Inflammatory macrophage (primary cell): ENCODE measurements at places on chromosomes 1 and 21.

GRCh38 chr1:44380666-44381177, 24.3 kb upstream of the RNF220 start:
- no peak for DNase-seq

DNA sequence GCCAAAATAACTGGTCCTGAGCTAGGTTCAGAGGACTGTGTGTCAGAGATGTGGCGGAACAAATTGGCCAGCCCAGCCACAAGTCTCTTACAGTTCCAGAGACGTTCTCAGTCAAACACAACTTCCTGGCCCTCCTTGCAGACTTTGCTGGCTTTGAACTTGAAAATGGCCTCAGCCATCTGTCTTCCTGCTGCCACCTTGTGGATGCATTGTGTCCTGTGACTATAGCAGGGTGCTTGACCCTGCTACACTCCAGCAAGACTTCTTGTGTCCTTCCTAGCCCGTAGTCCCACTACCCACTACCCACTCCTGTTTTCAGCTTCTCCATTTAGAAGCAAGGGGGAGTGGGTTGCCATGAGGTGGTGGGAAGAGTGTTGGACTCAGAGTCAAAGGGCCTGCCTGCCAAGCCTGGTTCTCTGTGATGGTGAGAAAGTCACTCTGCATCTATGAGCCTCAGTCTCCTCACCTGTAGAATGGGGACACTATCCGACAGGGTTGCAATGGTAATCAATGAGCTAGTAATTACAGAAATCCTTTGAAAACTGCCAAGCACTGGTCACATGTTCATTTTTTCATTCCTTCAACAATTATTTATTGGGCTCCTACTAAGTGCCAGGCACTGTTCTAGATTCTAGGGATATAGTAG, 109.9 kb downstream of the IGSF21 start:
- DNase-seq: peak; percentile 33

DNA sequence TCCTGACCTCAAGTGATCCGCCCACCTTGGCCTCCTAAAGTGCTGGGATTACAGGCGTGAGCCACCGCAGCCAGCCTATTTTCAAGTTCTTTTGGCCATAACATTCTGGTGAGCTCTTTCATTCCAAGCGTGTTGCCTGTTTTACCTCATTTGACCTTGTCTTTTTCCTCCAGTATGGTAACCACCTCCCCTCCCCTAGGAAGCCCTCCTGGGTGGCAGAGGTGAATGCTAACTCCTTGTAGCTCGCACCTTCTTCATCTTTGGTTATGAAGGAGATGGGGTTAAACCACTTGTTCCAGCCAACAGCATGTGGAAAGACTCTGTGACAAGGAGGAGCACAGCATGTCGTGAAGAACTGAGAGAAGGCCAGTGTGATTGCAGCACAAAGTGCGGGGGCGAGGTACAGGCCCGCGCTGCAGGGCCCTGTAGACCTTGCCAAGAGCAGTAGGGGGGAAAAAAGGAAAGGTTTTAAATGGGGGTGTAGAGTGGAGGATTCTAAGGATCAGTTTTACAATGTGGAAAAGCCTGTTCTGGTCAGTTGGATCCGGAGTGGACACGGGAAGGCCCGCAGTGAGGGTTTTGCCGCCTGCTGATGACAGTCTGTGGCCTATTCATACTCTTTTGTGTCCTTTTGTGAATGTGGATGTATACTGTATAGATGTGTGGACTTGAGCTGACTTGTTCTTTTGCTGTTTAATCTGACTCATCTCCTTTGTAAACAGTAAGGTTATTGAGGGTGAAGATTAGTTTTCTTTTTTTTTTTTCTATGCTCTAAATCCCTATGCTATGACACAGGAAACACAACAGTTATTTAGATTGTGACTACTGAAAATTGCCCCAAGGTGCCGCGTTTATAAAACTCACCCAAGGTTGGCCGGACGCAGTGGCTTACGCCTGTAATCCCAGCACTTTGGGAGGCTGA, 7.5 kb upstream of the ZNF436 start:
- peak; percentile 51 for DNase-seq

- DNase-seq: peak; percentile 78
Observed at GRCh38 chr1:6743189-6744101, 41.8 kb upstream of the CAMTA1 start.

DNA sequence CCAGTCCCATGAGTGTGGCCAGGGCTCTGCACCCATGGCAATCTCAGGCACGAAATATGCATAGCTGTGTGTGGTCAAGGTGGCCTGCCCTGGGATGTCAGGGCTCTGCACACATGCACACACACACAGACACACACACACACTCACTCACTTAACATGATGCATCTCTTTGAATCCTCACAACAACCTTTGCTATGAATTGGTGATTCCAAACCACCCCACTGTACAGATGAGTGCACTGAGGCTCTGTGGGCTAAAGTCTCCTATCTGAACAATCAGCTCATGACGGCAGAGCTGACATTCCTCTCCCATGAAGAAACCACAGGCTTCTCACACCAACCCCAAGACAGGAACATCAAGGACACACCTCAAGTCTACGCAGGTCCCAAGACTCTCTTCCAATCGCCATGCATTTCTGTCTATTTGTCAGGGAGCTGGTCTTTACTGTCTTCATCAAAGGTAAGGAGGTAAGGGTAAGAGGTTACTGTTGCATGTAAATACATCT, 131.6 kb downstream of the ETS2 start:
- no peak for DNase-seq

DNA sequence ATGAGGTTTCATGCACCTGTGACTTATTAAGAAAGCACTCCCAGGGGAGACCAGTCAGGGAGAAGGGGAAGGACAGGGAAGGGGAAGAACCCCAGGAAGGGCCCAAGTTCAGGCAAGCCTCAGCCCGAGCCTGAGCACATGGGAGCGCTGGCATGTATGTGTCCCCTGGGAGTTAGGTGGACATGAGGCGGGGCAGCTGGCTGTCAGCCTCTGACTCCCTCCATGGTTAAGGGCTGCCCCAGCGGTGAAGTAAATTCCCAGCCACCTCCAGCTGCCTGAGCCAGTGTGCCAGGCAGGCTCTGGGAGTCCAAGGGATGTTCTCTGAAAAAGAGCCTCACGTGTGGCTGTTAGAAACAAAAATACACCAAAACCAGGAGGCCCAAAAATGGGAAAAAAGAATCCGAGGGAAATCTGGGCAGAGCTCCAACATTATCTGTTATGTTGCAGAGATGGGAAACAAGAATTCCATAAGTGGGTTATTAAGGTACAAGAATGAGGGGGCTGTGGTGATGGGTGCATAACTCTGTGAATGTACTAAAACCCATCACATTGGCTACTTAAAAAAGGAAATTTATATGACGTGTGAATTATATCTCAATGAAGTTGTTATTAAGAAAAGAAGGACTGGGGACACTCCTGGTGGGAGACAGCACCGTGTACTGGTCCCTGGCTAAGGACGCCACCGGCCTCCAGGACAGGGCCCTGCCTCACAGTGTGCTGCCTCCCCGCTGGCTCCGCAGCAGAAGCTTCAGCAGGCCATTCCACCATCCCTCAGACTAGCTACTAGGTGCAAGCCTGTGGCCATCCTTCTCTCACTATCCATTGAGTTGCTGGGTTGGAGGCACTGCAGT, 18.7 kb downstream of the DMRTB1 start:
- no peak for DNase-seq

- no peak for DNase-seq
Observed at GRCh38 chr1:19815801-19816736, 986 bp upstream of the RNF186 start.

- no peak for DNase-seq
Observed at GRCh38 chr1:238690415-238690814, 696.0 kb upstream of the CHRM3 start.

DNA sequence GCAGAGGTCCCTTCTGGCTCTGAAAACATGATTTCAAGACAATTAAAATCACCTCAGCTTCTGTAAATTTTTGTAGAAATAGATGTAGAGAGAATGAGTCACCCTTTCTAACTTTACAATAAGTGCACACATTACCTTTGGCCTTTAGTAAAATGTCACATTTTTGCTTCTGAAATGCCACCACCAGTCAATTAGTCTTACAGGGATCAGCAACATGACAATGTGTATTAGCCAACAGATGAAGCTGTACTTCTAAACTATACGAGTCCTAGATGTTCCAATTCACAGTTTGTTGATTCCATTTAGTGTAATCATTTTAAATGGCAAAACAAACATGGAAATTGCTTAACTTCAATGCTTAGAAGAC, 23.1 kb downstream of the C21orf91 start:
- DNase-seq: no peak

DNA sequence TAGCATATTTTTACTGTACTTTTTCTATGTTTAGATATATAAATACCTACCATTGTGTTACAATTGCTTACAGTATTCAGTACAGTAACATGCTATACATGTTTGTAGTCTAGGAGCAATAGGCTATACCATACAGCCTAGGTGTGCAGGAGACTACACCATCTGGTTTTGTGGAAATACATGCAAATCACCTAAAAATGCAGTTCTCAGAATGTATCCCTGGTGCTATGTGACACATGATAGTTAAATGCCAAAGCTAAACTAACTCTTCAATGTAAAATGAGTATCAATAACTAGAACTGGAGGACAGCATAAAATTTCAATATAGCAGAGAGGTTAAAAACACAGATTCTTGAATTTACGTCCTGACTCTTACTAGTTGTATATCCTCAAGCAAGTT, 14.8 kb downstream of the NUCKS1 start:
- DNase-seq: no peak

DNA sequence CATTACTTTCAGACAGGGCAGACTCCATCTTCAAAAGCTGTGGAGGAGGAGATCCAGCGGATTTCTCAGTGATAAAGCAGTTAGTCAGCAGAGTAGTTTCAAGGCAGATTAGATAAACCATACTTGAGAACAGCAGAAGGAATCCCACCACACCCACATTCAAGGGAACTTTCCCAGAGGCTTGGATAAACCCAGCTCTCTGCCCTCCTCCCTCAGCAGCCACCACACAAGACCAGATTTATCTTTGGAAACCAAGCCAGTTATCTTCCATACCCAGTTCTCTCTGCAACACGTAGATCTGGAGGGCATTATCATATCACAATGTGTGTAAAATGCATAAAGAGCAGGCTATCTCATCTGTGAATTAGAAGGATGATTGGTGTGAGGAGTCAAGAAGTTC, 40.2 kb downstream of the GFI1 start:
- no peak for DNase-seq

DNA sequence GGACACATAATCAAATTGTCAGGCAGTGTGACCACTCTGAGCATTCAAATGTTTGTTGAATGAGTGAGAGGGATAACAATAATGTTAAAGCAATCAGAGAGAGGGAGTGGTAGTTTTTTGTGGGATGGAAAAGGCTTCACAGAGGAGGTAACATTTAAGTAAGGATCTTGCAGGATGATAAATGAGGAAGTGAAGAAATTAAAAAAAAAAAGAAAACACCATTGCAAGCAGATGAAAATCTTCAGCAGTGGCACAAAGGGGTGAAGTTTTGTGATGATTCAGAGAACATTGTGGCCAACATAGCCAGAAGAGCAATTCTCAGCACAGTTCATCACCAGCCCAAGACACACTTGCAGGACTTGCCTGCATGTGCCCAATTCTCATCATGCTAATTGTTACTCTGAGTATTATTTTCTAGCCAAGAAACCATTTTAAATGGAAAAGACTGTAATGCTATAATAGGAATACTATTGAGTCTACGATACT, 35.0 kb downstream of the OVGP1 start:
- DNase-seq: no peak

DNA sequence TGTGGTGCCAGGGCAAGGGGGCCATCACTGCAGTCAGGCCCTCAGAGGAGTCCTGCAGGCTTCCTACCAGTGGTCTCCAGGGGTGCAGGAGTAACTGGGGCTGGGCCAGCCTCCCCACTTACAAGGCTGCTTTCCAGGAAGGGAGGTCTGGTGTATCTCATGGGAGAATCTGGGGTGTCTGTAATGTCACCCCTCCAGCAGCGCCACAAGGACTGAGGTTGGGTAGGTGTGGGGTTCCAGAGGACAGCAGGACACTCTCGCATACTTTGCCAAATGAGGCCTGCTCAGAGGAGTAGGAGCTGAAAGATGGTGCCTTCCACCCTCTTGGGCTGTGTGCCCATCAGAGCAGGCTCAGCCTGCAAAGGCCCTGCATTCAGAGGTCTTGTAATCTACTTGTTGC, 46.9 kb downstream of the TNNT2 start:
- DNase-seq: no peak

- no peak for DNase-seq
Observed at GRCh38 chr1:208595236-208595635, 351.1 kb upstream of the PLXNA2 start.

DNA sequence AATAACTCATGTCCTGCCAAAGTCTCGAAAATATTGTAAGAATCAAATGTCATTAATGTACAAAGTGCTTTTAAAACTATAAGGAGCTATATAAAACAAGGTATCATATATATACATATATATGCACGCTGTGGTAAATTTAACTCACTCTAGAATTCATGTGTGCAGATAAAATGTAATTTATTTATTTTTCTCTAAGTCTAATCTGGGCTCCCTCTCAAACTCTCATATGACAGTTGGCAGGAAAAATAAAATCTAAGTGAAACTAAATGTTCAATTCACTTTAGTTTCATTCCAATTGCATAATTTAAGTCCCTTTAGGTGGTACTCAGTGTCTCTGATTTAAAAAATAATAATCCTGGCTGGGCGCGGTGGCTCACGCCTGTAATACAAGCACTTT, 372.0 kb upstream of the DAB1 start:
- DNase-seq: no peak

- DNase-seq: no peak
Observed at GRCh38 chr1:189269011-189269410, 1208.7 kb downstream of the BRINP3 start.

- DNase-seq: no peak
Observed at GRCh38 chr1:7199077-7199779, 414.0 kb downstream of the CAMTA1 start.

- no peak for DNase-seq
Observed at GRCh38 chr1:17890056-17890814, 135.1 kb downstream of the ACTL8 start.

DNA sequence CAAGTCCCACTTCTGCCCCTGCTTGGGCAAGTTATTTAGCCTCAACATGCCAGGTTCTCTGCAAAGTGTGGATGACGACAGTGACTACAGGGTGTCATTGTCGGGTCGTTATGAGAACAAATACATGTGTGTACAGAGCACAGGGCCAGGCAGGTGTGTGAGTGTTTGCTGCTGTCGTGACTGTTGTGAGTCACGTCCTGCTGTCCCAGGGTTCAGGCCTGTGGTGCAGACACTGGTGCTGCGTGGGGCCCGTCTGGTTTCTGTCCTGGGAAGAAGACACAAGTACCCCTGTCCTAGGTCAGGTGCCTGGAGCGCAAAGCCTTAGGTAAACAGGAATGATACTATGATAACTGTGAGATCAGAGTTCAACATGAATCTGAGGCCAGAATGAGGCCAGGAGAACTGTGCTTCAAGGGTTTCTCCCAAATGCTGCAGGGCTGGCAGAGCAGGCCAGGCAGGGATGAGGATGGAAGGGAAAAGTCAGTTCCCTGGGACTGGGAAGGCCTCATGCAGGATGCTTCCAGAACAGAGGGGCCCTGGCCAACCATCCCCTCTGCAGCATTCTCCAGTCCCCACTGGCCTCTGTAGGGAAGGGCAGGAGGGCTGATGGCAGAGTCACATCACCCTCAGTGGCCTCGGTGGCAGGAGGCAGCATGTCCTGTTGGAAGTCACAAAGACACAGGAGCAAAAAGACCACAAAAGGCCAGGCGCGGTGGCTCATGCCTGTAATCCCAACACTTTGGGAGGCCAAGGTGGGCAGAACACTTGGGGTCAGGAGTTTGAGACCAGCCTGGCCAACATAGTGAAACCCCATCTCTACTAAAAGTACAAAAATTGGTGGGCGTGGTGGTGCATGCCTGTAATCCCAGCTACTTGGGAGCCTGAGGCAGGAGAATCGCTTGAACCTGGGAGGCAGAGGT, 15.7 kb downstream of the GPR157 start:
- no peak for DNase-seq

- DNase-seq: no peak
Observed at GRCh38 chr21:43866260-43866629, 1.2 kb downstream of the AGPAT3 start.
